Activated CD8-positive, alpha-beta memory T cell treated with anti-CD3 and anti-CD28 coated beads for 4 hours (primary cell): ENCODE measurements at places on chromosomes 16 and 17.

DNA sequence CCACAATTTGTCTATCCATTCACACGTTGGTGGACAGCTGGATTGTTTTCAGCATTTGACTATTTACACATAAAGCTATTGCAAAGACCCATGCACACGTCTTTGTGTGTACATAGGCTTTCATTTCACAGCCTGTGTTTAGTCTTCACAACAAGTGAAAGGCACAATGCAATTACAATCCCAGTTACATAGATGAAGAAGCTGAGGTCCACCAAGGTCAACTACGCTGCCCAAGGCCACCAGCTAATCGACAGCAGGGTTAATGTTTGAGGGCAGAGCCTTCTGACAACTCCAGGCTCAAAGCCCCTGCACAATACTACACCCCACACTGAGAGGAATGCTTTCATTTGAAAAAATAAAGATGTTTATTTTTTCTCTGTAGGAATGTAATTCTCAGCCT, 93.6 kb upstream of the CDH13 start:
- DNase-seq, result no peak

- no peak for DNase-seq
Observed at GRCh38 chr17:67145183-67145805, 99.7 kb downstream of the HELZ start.

GRCh38 chr17:73342541-73343167, 30.9 kb upstream of the CDC42EP4 start:
- DNase-seq, result no peak

DNA sequence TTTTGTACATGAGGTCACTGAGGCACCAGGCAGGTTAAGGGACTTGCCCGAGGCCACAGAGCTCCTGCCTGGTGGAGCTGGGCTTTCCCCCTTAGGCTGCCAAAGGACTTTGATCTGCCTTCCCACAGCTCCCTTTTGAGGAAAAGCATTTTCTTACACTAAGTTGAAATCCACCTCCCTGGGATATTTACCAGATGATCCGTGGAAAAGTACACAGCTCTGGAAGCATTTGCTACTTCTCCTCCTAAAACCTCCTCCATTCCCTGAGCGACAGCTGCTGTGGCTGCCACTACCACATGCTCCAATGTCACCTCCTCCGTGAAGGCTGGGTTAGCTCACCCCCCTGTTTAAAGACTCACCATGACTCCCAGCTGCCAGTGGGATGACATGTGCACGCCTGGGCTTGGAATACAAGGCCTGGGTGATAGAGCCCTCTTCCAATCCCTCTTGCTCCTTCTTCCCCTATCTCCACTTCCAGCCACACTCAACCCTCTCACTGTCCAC, 1.2 kb upstream of the MPRIP start:
- no peak for DNase-seq

- DNase-seq, result no peak
Observed at GRCh38 chr16:12763517-12763916, 40.2 kb downstream of the CPPED1 start.

- no peak for DNase-seq
Observed at GRCh38 chr16:81175325-81175891, 63.1 kb upstream of the BCO1 start.

GRCh38 chr16:476039-476438, 50.6 kb downstream of the RAB11FIP3 start:
- no peak for DNase-seq

DNA sequence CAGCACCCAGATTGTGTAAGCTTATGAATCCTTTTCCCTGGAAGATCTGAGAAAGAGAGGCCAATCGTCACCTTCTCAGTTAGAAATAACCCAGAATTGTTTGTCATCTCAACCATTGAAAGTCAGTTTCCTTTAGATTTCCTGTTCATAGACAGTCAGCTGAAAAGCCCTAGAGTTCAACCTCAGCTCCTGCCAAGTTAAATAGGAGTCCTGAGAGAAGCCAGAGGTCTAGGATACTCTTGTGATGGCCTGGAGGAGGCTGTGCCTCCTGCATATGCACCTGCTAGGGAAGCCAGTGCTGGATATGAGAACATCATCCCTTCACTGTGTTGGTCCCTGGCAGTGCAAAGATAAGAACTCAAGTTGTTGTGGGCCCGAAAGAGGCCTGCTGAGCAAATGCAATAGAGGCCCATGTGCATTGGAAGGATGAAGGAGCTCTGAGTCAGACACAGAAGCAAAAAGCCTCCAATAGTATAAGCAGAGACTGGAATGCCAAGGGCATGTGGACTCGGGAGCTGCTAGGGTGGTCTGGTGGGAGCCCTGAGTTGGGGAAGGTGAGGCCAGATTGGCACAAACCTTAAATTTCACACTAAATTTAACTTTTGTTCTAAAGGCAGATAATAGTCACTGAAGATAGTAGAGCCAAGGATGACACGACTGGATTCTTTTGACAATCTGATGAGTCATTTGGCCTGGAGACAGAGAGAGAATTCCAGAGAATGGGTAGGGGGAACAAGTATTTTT, 520.9 kb upstream of the CDH5 start:
- no peak for DNase-seq

- DNase-seq, result no peak
Observed at GRCh38 chr17:38352245-38353085, 821 bp downstream of the SOCS7 start.
